H9 (cell line): ENCODE measurements at places on chromosomes 7 and 10.

- DNase-seq, result no peak
These were observed 113.2 kb upstream of the IFRD1 start for GRCh38 chr7:112336936-112337576.

GRCh38 chr10:86073199-86073977 lies 293.2 kb downstream of the GRID1 start:
- no peak for DNase-seq

DNA sequence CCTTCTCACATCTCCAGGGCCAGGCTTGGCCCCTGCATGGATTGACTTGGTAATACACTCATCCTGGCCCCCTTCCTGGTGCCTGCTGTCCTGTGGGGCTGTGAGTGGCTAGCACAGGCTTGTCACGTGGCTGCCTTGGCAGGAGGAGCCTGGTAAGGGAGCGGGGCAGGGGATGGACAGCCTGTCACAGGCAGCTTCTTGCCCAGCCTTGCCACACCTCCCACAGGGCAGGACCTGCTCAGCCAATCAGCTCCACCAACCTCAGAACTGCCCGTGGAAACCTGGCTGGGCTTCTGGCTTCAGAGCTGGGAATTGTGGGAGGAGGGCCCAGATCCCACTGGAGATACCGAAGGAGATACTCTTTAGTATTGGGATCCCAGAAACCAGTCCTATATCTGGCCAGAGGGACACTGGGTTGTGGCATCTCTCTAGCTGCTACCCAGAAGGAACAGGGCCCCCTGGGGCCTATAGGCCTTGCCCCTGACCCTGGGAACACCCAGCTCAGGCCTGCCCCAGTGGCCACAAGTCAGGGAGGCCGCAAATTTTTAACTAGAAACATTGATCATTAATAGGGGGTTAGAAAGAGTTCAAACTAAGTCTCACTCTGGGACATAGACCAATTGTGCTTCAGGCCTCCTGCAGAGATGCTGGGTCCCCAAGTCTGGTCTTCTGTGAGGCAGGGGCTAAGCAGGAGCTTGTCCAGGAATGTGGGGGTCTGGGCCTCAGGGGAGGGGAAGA lies at the start of gene HOGA1:
Gene HOGA1 (plus strand): TSS at position 330 of the 738 bp plus-strand sequence. CDS start 315 bp downstream, at position 645.
- DNase-seq, result peak; percentile 89

GRCh38 chr10:112388548-112388947 lies 14.6 kb downstream of the ACSL5 start:
- DNase-seq, result no peak

- DNase-seq, result no peak
These were observed 10.2 kb downstream of the CCDC6 start for GRCh38 chr10:59896191-59896590.

GRCh38 chr7:2757904-2758672 lies 70.1 kb downstream of the AMZ1 start:
- no peak for DNase-seq
